Germinal center (tissue), 1 donor: ENCODE measurements at places on chromosomes 11 and 22.

GRCh38 chr22:38437416-38437815 is 17.6 kb downstream of the KCNJ4 start:
- DNase-seq = no peak

GRCh38 chr11:3737386-3737933 is 59.9 kb downstream of the NUP98 start:
- DNase-seq = no peak

GRCh38 chr11:18890615-18891014 is 48.6 kb downstream of the MRGPRX1 start:
- DNase-seq = no peak

GRCh38 chr11:5234381-5234834 is at the start of gene HBD:
Gene HBD (minus strand): TSS chr11:5234483. CDS start chr11:5234433, 50 bp downstream.
- DNase-seq = no peak

- DNase-seq = no peak
Observed at GRCh38 chr22:23537416-23537815, 42.7 kb downstream of the IGLL1 start.

GRCh38 chr22:20203142-20203551 is 52.3 kb upstream of the CCDC188 start:
- no peak for DNase-seq
